ENCODE measurements at places on chromosomes 5 and 9.

DNA sequence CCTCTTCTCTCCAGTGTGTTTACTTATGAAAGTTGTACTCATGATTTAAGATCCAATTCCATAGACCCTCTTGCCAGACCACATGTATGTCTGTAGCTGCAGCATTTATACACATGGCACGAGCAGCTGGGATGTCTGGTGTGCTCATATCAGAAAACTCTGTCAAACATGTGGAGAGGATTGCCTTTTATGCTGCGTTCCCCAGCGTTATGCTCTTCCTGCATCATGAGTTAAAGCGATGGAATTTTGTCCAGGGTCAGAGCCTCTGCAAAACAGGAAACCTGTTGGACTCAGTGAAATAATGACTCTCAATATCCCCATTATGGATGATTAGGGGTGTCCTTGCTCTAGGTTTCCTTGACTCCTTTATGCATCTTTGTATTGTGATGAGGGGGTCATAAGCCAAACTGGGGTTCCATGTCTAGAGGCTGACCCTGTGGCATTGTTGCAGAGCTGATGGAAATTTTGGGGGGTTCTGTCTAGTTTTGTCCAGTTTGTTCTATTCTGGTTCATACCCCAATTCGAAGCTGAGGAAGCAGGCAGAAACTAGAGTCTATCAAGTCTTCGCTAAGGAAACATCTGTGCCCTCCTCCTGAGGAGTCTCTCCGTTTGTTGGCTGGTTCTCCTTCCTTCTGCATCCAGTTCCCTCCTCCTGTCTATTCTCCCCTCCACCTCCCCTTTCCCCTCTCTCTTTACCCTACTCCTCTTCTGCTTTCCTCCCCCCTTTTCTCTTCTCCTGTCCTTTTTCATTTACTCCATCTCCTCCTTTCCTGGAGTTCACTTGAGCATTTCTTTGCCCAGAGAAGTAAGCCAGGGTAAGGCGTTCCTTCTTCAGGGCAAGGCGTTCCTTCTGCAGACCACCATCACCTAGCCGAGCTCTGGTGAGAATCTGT lies 252.8 kb downstream of the MAST4 start:
- DNase-seq, result no peak

GRCh38 chr5:80566711-80567259 lies 3.3 kb downstream of the ANKRD34B start:
- no peak for DNase-seq

- no peak for DNase-seq
Measured at GRCh38 chr9:32716425-32716824, 66.9 kb upstream of the TMEM215 start.

- DNase-seq, result no peak
Measured at GRCh38 chr5:50763846-50764245, 97.4 kb downstream of the PARP8 start.

GRCh38 chr9:18405240-18405639 lies 68.7 kb upstream of the ADAMTSL1 start:
- no peak for DNase-seq

- no peak for DNase-seq
Measured at GRCh38 chr5:77812926-77813589, 36.9 kb upstream of the TBCA start.

DNA sequence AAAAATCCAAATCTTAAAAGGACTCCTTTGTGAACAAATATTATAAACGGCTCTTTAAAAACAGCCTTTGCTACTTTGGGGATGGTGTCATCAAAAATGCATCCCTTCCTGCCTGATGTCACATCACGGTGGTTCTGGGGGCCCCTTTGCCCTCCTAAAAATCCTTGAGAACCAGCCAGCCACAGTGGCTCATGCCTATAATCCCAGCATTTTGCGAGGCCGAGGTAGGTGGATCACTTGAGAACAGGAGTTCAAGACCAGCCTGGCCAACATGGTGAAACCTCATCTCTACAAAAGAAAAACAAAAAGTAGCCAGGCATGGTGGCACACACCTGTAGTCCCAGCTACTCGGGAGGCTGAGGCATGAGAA lies 43.9 kb downstream of the FNBP1 start:
- DNase-seq, result no peak

GRCh38 chr9:114913656-114914055 lies 16.7 kb downstream of the TNFSF8 start:
- no peak for DNase-seq

- no peak for DNase-seq
Measured at GRCh38 chr9:128253140-128253990, 22.4 kb downstream of the GOLGA2 start.

GRCh38 chr5:67146574-67146973 lies 50.0 kb downstream of the CD180 start:
- no peak for DNase-seq
